Left forelimb (tissue), 1 donor: ENCODE measurements at places on chromosomes 13 and 19.

- DNase-seq, result peak; percentile 66
These were observed 2.7 kb downstream of the DACH1 start for GRCh38 chr13:71864094-71864985.

DNA sequence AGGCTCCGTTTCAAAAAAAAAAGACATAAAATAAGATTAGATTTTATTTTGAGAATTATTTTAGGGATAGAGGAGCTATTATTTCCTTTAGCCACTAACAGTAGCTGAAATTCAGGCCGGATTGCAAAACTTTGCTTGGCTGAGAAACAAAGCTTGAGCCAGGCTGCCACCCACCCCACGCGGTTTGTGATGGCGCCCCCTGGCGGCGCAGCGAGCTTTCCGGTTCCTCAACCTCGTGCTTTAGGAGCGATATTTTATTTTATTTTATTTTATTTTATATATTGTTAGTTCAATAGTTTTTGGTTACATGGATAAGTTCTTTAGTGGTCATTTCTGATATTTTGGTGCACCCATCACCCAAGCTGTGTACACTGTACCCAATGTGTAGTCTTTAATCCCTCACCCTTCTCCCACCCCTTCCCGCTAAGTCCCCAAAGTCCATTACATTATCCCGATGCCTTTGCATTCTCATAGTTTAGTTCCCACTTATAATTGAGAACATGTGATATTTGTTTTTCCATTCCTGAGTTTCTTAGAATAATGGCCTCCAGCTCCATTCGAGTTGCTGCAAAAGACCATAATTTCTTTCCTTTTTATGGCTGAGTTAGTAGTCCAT is 19.8 kb upstream of the CEACAM4 start:
- no peak for DNase-seq

- DNase-seq, result no peak
These were observed 6.5 kb downstream of the ZNF426 start for GRCh38 chr19:9531933-9532332.

DNA sequence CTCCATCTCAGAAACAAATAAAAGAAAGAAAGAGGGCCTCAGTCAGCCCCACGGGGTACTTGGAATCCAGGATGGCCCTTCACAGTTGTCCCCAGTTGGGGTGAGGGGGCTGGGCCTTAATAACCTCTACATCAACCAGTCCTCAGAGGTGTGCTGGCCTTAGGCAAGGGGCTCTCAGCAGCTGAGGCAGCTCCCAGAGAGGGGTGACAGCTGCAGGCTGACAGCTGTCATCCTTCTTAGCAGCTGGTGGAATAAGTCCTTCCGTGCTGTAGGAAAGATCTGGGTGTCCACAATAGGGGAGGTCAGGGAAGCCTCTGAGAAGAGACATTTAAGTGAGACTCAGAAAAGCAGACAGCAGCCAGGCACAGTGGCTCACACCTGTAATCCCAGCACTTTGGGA is 7.4 kb downstream of the BCAM start:
- DNase-seq, result no peak

GRCh38 chr19:55593096-55593772 is 6.1 kb downstream of the FIZ1 start:
- peak; percentile 42 for DNase-seq

GRCh38 chr19:3178973-3179738 is 587 bp downstream of the S1PR4 start:
- DNase-seq, result no peak
